Stimulated activated CD8-positive, alpha-beta memory T cell treated with anti-CD3 and anti-CD28 coated beads, Interleukin-4, amount 100 ng/mL, for 48 hours (primary cell): ENCODE measurements at places on chromosomes 2 and 18.
A peak's percentile ranks its signal among the peaks of the same experiment; 100 is the strongest.

- DNase-seq = no peak
Observed at GRCh38 chr18:35919179-35919578, 53.3 kb upstream of the RMP24 start.

DNA sequence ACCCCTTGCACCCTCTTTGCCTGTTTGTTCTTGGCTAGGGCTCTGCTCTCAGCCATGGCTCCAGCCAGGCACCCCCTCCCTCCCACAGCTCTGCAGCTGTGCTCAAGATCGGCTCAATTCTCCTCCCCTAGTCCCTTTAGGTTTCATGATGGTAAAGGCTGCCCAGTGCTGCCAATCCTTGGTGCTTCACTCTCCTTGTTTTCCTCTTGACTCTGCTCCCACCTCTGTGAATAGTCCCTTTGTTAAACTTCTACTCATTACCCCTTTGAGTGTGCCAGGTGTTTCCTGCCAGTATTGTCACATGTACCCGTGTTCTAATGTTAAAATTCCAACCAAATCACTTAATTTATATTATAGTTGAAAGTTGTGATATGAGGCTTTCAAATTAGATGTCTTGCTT is 101.0 kb upstream of the CERS6 start:
- no peak for DNase-seq

- DNase-seq = no peak
Observed at GRCh38 chr18:28167835-28168349, 9.0 kb downstream of the CDH2 start.

- DNase-seq = no peak
Observed at GRCh38 chr18:5430131-5430530, 113.7 kb downstream of the EPB41L3 start.

DNA sequence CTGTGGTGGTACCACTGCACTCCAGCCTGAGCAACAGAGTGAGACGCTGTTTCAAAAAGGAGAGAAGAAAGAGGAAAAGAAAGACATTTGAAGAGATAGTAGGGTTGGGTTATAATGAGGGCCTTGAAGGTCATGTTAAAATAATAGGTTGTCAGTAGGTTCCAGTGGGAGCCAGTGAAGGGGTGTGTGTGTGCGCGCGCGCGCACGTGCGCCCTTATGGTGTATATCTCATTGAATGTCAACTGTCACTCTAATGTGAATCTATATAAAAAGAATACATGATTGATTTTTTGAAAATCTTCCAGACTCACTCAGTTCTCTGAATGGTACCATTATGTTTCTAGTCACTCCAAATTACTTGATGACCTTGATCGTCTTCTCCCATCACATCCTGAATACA is 9.1 kb downstream of the ZCCHC2 start:
- no peak for DNase-seq

- peak; percentile 40 for DNase-seq
Observed at GRCh38 chr2:38301340-38301968, 75.6 kb downstream of the ATL2 start.

DNA sequence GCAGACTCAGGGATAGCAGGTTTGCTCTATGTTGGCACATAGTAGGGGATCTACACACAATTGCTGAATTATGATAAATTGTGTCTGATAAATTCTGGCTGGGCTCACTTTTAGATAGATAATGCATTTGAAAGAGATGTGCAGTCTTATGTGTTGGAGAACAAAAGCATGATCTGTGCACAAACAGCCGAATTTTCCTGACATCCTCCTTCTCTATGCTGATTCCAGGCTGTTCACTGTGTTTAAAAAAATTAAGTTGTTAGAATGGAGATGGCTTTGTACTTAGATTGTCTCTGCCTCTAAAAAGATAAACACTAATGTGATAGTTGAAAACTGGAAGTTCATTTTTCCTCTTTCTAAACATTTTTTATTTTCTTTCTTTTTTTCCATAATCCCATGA is 2.1 kb downstream of the CERS6 start:
- no peak for DNase-seq

DNA sequence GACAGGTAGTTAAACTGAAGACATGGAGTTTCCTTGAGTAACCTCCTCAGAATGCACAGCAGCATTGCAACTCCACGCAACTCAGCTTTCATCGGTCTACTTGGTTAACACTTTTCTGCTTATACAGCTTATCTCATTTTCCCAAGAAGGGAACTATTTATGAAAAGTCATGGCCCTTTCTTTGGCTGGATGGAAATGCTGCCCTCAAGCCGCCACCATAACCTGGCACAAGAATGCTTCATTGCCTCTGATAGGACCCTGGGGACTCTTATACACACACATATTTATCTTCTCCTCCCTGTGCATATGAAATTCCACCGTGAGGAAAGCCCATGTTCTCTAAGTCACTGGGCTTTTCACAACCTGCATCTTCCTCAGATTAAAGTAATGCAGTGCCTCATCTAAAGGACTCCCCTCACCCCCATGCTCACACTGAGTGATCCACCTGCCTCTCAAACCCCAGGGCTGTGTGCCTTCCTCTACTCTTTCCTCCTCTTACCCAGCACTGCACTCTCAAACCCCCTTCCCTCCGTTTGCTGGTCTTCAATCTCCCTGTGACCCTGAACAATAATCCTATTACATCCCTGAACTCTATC is 192.0 kb upstream of the HNRNPA3 start:
- DNase-seq = no peak

- no peak for DNase-seq
Observed at GRCh38 chr2:16430846-16431245, 234.8 kb downstream of the CYRIA start.

DNA sequence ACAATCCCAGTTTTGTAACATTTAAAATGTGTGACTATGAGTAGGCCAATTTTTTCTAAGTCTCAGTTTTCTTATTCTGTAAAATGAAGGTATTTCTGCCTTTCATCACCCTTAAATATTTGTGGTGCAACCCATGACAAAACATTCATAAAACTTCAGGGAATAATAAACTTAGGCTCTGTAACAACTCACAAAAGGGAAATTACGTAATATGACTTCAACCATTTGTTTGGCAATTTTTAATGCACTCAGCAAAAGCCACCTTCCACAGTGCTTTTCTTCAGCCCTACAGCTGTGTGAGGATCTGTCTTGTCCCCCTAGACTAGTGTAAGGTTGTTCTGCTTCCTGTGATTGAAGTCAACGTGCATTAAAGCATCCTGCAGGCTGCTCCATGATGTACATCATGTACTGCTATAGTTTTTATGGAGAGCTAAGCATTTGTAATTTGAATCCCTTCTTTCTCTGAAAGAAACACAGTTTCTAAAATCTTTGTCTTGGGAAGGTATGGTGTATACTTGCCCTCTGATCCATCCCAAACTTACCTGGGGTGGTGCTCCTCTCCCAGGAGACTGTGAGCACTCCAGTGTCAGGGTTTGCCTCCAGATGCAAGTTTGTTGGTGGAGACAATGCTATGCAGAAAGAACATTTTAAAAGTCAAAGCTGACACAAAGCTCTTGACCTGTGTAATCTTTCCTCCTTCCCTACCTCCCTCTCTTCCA is 39.1 kb downstream of the FN1 start:
- DNase-seq = no peak

DNA sequence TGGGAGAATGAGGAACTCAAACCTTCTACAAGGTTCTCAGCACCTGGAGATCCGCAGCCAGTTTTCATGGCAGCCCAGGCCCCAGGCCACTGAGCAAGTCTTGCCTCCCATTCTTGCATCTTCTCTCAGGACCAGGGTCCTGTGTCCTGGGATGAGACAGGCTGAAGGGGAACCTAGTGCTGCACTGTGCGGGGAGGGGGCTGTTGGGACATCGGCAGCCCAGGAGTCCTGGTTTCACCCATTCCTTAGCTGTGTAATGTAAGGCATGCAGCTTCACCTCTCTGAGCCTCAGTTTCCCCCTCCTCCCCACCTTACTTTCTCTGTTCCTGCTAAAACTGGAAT is 43.9 kb downstream of the TNS1 start:
- no peak for DNase-seq

GRCh38 chr2:100142393-100142792 is at the start of gene AFF3:
TSS of gene AFF3 (minus strand) at chr2:100142590. CDS start at chr2:100104454, 38,136 bp downstream.
- DNase-seq = peak; percentile 70

DNA sequence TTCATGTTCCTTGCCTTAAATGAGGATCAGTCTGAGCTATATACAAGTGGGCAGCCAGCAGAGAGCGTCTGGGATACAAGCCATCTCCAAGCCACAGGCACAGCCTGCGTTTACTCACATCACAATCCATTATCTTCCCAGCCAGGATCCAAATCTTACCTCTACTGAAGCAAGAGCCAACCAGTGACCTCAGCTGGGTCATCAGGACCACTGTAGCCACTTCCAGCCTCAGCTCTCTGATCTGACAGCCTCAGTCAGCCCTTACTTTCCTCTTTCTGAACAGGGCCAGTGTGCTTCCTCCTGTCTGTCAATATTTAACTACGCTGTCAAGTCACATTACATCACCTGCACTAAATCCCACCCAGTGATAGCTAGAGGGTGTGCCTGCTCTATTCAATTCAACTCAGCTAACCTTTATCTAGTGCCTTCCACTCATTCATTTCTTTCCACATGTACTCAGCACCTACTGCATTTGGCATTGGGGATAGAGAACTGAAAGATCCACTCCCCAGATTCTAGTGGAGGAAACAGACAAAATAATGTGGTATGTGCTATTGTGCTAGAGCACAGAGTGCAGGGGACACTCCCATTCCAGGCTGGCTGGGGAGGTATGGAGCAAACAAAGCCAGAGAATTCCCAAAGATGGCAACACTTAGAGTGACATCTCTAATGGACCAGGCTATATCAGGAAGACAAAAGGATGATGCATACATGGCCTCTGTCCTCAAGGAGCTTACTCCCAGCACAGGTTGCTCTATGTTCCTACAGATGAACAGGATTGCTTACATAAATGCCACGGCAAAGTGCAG is 146.5 kb downstream of the NCKAP5 start:
- DNase-seq = no peak

GRCh38 chr2:15189216-15189615 is 371.9 kb downstream of the NBAS start:
- DNase-seq = no peak

GRCh38 chr18:74930616-74931015 is 278.3 kb downstream of the PTGR3 start:
- no peak for DNase-seq

- no peak for DNase-seq
Observed at GRCh38 chr18:2468051-2468450, 103.3 kb downstream of the METTL4 start.

GRCh38 chr2:217418090-217418489 is 558.2 kb upstream of the TNP1 start:
- no peak for DNase-seq

- DNase-seq = no peak
Observed at GRCh38 chr2:25233916-25234605, 65.7 kb upstream of the POMC start.

GRCh38 chr2:8402222-8402621 is 279.6 kb upstream of the ID2 start:
- DNase-seq = no peak

- no peak for DNase-seq
Observed at GRCh38 chr2:10273215-10274175, 29.2 kb upstream of the HPCAL1 start.

DNA sequence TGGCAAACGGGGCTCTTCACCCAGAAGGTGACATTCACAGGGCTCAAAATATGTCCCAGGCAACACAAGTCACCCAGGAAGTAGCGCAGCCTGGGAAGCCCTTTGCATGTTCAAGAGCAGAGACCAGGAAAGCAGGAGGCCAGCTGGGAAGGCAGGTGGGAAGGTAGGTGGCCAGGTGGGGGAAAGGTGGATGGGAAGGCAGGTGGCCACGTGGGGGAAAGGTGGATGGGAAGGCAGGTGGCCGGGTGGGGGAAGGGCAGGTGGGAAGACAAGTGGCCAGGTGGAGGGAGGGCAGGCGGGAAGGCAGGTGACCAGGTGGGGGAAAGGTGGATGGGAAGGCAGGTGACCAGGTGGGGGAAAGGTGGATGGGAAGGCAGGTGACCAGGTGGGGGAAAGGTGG is 102.7 kb downstream of the ZNF516 start:
- DNase-seq = no peak

GRCh38 chr2:206558492-206558891 is 83.8 kb upstream of the FAM237A start:
- DNase-seq = no peak

DNA sequence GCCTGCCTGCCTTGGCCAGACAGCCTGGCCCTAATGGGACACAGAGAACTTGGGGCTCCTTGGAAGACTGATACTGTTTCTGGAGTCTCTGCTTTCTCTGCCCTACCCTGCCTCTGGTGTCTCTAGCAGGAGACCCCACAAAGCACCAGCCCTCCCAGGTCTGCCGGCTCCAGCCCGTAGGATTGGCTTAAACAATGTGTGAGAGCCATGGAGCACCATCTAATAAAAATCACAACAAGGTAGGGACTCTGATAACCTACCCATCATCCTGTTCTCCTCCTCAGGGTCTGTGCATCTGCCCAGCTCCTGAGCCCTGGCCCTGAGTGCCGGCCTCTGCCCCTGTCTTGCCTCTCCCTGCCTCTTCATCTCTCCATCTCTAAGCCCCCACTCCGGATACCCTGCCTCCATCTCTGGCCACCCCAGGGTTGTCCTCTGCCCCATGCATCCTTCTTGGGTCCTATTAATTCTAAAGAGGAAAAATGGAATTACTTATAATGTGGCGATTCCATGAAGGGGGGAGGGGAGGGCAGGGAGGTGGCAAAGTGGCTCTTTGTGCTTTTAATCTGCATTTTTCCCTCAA is 1.2 kb upstream of the ECEL1 start:
- no peak for DNase-seq

DNA sequence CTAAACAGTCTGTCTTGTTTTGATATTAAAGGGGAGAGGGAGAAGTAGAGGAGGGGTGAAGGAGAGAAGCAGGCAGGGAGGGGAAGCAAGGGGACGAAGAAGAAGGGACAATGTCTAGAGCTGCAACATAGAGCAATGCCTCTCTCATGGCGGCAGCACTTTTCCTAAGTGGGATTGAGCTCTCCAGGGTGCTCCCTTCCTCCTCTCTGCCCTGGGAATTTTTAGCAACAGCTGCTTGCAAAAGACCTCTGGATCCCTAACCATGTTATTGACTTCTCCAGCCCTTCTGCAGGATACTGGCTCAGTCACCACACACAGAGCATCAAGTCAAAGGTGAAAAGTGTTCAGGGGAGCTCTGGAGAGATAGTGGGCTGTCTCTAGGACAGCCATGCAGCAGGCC is 734.9 kb downstream of the EPHA4 start:
- no peak for DNase-seq

- DNase-seq = peak; percentile 81
Observed at GRCh38 chr2:31523871-31524492, 56.8 kb downstream of the SRD5A2 start.
